Stimulated activated CD4-positive, alpha-beta T cell treated with anti-CD3 and anti-CD28 coated beads, Interleukin-1b, Interleukin-23, amount 100 ng/mL, for 1 hour (primary cell): ENCODE measurements at places on chromosomes 7 and 10.
A peak's percentile ranks its signal among the peaks of the same experiment; 100 is the strongest.

DNA sequence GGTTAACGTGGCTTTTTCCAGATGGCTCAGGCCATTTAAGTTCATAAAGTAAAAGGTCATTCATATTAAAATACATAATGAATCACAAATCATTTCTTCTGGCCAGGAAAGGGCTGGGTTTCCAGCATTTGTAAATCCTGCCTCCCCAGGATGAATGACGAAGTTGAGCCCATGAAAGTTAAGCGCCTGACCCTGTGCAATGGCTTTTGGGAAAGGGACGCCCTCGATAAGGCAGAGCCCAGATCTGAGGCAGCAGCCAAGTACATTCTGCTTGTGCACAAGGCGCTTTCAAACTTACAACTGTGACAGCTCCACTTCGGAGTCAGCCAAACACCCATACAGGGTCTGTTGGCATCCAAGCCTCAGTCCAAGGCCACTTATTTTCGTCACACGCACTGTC, 2.8 kb downstream of the GIMAP6 start:
- DNase-seq, result no peak

- DNase-seq, result no peak
Observed at GRCh38 chr7:141165521-141165920, 91.7 kb downstream of the TMEM178B start.

DNA sequence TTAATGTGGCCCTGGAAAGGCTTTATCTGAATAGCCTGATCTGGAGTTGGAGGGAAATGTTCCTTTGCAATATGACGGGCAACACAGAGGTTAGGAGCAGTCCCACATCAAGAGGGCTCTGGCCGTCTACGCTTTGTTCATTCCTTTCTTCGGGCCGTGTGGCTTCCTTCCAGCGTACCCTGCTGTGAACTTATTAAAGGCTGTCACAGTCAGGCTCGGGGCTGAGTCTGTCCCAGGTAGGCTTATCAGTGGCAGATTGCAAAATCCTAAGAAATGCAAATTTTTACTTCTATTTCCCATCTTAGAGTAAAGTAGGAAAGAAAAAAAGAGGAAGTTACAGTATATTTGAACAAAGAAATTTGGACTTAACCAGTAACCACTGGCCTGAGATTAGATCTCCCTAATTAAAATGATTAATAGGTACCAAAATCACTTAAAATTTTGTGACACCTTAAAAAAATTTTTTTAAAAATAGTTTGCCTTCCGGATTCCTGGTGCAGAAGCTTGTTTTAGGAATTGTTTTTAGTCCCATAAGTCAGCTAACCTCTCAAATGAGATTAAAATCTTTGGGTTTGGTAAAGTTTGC, 453.1 kb upstream of the MKI67 start:
- no peak for DNase-seq

GRCh38 chr10:80283536-80284199, 5.8 kb downstream of the MAT1A start:
- no peak for DNase-seq

DNA sequence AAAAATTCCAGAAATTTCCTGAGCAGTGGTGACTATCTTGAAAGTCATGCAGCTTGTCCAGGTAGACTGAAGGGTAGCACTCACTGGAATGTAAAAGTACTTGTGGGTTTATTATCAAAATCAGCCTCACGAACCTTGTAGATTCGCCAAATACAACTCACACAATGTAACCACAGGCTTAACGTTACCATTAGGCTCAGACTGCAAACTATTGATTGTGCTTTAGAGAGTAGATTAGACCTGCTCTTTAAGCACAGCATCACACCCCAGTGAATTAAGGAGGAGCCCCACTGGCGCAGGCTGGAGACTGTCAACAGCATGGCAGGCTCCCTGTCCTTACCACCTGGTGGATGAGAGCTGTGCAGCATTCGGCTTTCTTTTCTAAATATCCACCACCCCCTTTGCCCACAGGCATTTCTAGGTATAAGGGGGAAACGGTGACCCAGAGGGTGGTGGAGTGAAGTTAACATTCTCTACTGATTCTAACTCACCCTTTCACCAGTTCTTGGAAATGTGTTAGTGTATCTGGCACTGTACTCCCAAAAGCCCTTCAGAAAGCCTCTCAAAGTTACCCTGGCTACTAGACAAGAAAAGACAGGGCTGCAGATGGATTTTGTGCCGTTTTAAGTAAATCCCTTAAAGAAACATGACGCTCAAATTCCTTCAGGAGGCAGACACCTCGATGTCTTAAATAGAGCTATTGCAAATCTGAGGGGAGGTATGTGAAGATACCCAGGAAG, 56.6 kb downstream of the GSDME start:
- DNase-seq, result no peak

- DNase-seq, result no peak
Observed at GRCh38 chr7:39468808-39469374, 97.3 kb upstream of the YAE1 start.

DNA sequence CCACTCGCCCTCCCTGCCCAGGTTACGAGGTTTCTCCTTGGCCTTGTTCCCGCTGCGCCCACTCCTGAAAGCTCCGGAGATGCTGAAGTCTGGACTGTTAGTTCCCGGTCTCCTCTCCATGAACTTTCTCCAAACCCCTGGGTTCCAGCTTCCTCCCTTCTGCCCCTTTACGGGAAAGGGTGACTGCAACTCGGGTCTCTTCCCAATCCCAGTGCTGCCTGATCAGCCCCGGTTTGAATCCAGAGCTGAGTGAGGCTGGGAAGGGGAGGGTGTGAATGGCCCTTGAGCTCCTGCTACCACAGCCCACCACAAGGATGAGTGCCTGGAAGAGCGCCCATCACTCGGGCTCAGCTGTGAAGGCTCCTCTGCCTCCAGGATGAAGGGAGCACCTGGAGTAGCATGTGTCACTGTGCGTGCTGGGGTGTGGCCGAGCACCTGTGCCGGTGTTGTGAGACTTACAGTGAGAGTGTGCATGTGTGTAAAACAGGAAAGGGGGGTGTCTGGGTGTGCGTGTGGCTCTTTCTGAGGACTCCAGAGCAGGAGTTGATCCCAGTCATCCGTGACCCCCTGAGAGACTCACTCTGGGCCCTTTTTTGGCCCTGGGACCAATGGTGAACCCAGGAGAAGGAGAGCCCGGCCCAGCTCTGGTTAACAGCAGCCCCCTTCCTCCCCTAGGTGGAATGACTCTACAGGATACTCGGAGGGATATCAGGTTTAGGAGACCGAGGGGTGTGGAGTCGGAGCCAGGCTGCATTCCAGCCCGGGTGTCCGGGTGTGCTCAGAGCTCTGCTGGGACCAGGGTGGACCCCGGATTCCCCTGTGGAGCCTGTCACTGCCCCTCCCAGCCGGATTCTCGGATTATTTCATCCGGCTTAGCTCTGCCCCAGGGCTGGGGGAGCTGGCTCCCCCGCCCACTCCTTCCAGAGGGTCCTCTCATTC, 1.1 kb upstream of the ZNF467 start:
- DNase-seq, result no peak

- no peak for DNase-seq
Observed at GRCh38 chr7:143892527-143893300, 9.3 kb downstream of the TCAF1 start.

DNA sequence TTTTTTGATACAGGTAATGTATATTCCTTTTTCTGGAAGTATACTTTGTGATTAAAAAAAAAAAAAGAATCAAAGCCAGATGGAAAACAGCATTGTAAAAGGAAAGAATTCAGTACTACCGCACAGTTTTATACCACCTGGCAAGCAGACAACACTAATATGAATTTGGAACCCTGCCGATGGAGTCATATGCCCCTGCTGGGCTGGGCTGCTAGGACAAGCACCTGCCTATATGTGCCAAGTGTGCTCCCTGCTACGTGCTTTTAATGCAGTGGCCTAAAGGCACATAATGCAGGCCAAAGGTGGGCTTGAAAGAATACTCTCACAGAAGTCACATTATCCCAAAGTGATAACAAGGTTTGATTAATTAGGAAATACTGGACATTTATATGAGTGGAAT, 29.8 kb upstream of the WAC start:
- DNase-seq, result no peak

DNA sequence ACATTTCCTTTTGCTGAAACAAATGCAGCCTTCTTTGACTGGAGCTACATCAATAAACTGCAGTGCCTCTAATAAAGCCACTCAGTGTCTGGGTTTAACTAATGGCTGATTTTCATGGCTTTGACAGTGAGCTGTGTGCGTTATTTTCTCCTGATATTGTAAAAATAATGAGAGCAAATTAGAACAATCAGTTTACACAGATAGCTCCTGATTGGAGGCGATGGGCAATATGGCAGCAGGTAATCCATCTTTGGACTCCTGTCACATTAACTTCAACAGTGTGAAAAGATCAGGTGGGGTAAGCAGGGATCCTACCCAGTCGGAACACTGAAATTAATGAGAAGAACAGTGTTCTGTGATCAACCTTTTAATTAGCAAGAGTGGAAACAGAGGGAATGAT, 100.7 kb downstream of the POLL start:
- no peak for DNase-seq

GRCh38 chr7:10855583-10855982, 118.1 kb upstream of the PHF14 start:
- no peak for DNase-seq

DNA sequence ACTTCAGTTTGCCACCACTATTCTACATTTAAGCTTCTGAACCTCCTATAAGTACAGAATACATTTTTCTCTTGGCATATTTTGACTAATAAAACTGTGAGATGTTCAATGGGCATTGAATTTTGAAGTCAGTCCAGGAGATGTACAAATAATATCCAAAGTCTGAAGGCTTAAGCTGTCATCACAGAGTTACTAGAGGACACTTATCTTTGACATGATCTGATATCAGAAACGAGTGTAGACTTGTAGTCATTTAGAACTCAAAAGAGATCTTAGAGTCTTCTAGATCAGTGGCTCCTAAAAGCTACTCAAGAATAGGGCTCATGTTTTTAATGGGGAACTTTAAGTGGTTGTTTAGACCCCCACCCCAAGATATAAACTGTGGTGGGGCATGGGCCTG, 160.5 kb downstream of the ARID5B start:
- no peak for DNase-seq

GRCh38 chr7:82507365-82507975, 63.9 kb upstream of the CACNA2D1 start:
- DNase-seq, result no peak

GRCh38 chr10:12341526-12341925, 7.8 kb upstream of the CAMK1D start:
- no peak for DNase-seq

DNA sequence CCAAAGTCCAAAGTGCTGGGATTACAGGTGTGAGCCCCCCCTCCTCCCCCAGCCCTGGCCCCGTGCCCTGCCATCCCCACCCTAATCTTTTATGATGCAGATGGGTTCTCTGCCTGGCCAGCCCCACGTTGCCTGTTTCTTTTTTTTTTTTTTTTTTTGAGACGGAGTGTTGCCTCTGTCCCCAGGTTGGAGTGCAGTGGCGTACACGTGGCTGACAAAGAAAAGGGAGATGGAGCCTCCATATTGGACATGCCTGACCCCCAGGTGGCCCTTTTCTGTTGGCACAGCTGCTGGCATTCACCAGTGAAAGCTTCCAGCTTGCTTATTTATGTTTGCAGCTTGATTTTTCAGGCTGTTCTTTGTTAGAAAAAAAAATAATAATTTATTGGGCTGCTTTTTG, 235.3 kb downstream of the CCDC3 start:
- DNase-seq, result no peak

DNA sequence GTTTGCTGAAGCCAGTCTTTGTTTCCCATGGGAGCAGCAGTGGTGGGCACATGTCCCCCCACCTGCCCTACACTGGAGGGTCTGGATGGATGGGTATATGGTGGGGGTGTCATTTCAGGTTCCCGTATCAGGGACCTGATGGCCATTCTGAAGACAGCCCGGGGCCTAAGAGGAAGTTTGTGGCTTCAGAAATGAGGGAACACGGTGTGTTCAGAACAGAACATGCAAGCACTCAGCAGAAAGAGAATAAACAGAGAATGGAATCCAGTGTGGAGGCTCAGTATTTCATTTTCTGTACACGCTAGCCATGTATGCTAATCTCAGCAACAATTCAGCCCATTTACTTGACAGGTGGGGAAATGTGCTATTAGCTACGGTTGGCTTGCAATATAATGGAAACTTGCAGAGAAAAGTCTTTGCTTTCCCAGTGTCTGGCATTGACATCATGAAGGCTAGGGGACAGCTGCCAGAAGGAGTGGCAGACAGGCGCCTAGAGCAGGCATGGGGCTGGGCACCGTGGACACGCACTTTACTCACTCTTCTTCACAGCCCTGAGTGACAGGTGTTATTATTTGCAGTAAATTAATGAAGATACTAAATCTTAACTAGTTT, 98.6 kb downstream of the ELMO1 start:
- DNase-seq, result no peak

GRCh38 chr7:135575296-135575695, 17.6 kb downstream of the NUP205 start:
- no peak for DNase-seq

GRCh38 chr7:159145490-159145855, 806 bp upstream of the VIPR2 start:
- no peak for DNase-seq

DNA sequence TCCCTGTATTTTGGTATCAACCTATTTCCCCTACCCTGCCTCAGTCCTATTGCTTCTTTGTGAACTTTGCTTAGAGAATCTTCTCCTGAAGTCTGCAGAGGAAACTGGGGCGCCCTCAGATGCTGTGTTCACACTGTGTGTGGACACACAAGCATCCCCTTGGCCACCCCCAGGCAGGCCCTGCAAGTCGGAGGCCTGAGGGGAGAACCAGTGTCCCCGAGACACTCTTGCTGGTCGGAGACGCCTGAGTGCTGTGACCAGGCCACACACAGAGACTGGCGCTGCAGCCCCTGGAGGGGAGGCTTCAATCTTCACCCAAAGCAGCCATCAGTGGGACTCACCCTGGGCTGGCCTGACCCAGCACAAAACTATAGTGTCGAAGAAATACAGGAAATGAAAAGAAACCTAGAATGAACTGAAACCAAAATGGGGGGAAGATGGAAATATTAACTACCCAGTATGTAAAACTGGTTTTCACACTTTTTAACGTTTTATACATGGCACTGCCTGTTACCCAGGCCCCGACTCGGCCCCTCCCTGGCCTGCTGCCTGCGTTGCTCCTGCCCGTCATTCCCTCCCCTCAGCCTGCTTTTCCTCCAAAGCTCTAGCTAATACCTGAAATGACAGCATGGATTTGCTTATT, 48.4 kb upstream of the FAM20C start:
- DNase-seq, result no peak

- DNase-seq, result peak; percentile 11
Observed at GRCh38 chr10:24722676-24723385, 856 bp downstream of the ARHGAP21 start.

DNA sequence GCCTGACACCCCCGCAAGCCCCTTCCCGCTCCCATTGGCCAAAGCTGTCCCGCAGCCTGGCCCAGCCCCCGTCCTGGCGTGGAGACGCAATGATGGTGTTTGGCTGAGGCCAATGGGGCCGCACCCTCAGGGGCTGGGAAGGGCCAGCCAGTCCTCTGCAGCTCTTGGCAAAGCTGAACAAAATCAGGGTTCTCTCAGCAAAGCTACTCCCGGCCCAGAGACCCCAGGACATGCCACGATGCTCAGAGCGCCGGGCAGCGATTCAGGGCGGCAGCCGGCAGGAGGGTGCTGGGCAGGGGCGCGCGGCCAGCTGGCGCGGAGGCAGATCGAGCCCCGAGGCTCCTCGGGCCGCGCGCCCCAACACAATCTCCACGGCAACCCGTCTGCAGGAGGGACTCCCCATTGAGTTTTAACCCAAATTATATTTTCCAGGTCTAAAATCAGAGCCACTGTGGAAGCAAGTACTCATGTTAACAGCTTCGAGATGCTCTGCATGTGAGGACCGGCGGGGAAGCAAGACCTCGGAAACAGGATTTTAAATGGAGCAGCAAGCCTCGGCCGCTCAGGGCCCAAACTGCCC, 8.8 kb upstream of the CNPY1 start:
- DNase-seq, result no peak

GRCh38 chr7:137703291-137704010, 143.3 kb downstream of the DGKI start:
- no peak for DNase-seq

- no peak for DNase-seq
Observed at GRCh38 chr10:1043532-1043995, 5.4 kb downstream of the IDI1 start.
